Stimulated activated CD8-positive, alpha-beta memory T cell treated with anti-CD3 and anti-CD28 coated beads, Interleukin-4, amount 100 ng/mL, for 24 hours (primary cell): ENCODE measurements at places on chromosomes 7 and 10.

DNA sequence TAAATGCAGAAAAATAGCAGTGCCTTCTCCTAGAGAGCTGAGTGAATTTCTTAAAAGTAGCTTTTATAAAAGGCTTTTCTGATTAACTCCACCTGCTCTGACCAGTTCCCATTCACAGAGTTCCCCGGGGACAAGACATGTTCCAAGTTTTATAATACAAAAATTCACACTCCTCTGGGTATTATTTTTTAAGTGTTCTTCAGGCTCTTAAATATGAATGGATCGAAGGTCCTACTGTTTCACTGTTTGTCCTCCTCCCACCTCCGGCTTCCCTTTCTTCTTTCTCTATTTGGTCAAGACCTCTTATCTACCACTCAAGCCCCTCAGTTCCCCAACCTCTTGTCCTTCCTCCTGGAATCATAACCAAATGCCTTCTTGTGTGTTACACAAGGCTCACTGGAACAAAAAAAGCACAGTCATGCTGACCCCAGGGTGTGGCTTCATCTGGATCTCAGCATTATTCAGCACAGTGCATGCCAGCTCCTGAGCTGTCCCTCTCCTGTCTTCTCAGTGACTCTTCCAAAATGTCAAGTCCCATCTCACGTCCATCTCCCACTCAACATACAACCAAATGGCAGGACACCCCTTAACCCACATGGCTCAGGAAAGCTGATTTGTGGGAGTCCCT is 222.4 kb downstream of the SORCS1 start:
- no peak for DNase-seq

DNA sequence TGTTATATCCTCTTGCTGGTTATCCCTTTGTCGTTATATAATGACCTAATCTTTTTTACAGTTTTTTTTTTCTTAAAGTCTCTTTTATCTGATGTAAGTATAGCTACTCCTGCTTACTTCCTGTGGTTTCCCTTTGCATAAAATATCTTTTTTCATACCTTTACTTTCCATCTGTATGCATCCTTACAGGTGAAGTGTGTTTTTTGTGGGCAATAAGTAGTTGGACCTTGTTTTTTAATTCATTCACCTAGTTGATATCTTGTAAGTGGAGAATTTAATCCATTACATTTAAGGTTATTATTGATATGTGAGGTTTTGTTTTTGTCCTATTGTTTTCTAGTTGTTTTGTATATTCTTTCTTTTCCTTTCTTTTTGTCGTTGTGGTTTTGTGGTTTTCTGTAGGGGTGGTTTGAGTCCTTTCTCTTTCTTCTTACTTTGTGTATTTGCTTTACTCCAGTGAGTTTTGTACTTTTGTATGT is 168.6 kb downstream of the MLLT10 start:
- DNase-seq: no peak

- no peak for DNase-seq
Measured at GRCh38 chr7:95899919-95900513, 127.7 kb downstream of the DYNC1I1 start.

DNA sequence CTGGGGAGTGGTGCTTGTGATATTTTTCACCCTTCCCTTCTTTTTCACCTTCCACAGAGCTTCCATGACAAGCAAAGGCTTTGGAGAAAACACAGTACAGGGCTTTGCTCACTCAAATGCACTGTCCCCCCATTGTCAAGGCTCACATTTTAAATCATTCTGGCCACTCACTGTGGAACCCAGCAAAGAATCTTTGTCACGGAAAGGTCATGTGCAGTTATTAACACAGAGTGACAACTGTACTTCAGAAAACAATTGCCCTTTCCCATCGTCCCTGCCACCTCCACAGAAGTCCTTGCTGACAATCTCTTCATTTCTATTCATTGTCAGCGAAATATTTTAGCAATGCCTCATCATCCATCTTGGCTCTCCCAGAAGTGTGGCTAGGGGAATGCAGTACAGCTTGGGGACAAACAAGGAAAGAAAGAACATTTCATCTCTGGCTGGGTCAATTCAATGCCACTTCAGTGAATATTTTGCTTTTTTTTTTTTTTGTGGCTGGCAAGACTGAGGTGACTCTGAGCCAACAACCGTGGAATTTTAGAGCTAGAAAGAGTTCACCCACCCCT is 851.0 kb downstream of the KCNMA1 start:
- no peak for DNase-seq

DNA sequence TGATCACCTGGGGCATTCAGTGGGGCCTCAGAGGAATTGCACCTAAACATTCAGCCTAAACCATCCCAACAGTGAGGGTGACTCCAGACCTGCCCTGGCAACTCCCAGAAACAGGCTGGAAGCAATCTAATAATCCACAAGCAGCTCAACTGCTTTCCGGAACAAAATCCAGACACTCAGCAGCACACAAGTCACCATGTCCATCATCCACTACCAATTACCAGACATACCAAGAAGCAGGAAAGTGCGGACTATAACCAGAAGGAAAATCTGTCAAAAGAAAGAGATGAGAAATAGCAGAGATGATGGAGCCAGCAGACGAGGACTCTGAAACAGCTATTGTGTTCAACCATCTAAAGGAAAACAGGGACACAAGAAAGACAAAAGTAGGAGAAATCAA is 342.6 kb upstream of the ZMIZ1 start:
- DNase-seq: no peak

DNA sequence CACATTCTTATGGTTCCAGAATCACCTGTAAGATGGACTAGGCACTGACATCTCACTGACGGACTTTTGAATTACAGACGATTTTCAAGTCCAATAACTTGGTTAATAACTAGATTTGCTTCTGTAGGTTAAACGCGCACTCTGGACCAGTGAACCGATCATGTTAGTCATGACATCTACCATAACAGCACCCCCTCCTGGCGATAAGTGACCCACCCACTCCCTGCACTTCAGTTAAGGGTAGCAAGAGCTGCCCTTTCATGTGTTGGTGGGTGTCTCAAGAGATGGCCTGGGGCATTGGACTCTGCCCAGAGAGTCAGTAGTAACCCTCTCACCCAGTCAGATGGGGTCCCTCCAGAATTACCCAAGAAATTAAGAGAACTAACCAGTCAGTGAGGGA is 12.9 kb downstream of the GRM8 start:
- no peak for DNase-seq

DNA sequence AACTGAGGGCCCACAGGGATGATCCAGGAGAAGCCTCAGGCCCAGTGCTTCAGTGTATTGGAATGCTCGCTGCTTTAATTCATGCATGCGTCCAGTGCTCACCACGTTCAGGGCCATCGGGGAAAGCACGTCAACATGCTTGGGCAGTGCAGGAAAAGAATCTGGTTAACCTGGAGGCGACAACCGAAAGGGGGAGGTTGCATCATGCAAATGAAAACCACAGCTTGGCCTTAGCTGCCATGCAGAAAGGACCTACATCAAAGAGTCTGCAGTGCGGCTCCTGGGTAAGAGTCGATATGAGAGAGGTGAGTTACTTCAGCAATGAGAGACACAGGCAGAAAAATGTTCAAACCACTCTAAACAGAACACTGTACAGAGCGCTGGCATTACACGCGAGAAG is 440.1 kb downstream of the KCNMA1 start:
- no peak for DNase-seq

DNA sequence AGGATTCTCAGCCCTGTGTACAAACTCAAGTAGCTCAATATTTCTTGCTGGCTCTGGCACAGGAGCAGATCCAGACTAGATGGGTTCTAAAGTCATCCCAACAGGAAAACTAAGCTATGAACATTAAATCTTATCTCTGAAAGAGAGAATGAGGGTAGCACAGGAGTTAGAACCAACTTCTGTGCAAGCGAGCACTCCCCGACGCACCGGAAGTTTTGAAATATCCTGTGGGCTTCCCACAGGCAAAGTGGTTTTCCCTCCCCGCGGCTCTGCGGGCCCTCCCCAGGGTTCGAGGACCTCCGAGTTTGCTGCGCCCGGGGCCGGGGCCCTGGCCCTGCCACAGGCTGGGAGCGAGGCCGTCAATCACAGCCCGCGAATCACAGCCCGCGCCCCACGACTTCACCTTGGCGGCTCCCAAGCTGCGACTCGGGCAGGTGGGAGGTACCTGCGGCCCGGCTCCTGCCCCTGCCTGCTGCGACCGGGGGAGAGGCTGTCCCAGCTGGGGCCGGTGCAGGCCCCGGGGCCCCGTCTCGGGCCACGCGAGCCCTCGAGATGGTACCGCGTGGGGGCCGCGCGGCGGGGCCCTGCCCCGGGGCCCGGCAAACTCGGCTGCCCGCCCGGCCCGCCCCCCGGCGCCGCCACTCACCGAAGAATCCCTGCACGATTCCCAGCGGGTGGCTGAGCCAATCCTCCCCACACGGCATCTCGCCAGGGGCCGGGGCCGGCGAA is 598 bp downstream of the MCMBP start:
- peak; percentile 31 for DNase-seq

- no peak for DNase-seq
Measured at GRCh38 chr10:32263300-32263699, 83.7 kb downstream of the EPC1 start.

GRCh38 chr10:49371967-49372366 is 23.9 kb downstream of the DRGX start:
- DNase-seq: no peak

GRCh38 chr10:47425813-47426419 is 41.8 kb upstream of the ZNF488 start:
- DNase-seq: no peak

DNA sequence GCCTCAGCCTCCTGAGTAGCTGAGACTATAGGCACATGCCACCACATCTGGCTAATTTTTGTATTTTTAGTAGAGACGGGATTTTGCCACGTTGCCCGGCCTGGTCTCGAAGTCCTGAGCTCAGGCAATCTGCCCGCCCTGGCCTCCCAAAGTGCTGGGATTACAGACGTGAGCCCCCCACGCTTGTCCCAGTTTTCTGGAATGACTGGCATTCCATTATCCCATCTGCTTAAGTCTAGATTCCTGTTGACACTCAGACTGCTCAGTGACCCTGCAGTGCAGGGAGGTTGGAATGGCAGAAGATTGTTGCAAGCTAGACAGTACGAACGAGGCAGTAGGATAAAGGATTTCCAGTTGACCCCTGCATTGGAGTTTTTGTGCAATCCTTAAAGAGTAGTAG is 135.1 kb upstream of the NPS start:
- no peak for DNase-seq

DNA sequence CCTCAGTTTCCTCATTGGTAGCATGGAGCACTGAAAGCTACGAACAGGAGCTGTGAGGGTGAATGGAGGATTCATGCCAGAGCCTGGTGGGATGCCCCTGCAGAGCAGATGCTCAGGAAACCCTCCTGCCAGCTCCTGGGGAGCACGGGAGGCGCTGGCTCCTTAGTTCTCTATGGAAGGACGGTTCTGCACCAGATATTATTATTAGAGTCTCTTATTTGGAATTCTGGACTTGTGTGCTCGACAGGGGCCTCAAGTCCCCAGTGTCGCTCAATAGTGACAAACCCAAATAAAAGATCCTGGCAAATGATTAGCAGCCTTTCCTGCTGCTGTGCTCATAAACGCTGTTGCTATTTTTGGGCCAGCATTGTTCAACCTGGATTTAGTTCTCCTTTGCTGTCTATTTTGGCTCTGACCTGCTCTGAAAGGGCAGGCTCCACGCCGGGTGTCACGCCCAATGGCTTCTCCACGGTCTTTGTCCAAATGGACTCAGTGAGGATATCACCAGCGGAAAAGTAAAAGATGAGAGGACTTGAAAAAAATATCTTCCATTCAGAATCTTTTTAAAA is 23.0 kb upstream of the KLF6 start:
- no peak for DNase-seq

DNA sequence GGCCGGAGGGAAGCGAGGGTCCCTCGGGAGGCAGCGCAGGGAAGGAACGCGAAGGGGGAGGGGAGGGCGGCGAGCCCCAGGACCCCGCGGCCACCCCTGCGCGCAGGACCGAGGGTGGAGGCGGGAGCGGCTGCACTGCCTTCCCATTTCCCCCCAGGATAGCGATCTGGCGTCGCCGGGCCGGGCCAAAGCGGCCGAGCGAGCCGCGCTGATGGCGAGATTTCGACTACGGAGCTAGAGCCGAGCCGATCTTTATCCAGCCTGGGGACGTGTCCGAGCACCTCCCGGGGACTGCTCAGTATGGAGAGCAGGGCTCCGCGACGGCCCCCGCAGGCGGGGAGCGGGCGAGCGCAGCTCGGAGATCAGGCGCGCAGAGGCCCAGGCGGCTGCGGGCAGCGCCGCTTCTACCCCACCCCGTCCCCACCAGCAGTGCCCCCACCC is 590 bp upstream of the CRTAC1 start:
- DNase-seq: no peak
